IPS DF 6.9 (cell line): ENCODE measurements at places on chromosomes 1 and 21.

DNA sequence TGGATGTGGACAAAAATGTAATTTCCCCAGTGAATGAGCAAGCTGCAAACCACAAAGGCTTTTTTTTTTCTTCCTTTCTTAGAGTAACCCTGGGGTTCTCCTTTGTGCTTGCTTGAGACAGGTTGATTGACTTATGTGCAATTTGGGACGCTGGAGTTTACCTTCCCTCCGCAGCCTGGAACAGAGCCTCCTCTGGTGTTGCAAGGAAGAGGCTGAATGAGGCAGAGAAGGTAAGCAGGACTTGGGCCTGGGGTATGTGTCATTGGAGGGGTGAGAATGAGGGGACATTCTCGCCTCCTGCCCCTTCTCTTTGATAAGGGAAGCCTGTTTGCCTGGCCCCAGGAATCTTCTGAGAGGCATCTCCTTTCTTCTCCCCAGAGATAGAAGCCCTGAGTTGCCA, 49.8 kb downstream of the NFASC start:
- no peak for DNase-seq
- no peak overlapping the region for H3K4me3 ChIP-seq
- no peaks in the 10 kb centered on the region for H3K36me3 ChIP-seq
- no peak overlapping the region for H3K27ac ChIP-seq

DNA sequence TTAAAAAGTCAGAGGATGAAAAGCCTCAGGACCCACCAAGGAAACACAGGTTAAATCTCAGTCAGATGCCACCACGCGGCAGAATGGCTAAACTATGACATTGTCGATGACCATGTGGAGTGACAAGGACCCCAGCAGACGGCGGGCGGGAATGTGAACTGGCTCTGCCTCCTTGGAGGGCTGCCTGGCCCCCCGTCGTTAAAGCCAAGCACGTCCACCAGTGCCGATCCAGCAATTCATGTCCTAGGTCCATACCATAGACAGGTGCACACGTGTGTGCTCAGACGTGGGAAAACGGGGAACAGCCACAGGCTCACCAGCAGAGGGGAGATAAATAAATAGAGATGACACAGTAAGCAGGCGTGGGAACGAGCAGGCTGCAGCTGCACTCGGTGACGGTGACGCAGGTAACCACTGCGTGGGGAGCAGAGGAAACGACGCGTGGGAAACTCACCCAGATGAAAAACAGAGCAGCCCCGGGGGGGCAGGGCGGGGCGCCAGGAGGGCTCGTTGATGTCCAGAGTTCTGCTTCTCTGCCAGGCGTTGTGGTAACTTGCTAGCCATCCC, 28.3 kb upstream of the PCBP3 start:
- H3K4me1 ChIP-seq, result peaks cover 1% of the 10 kb centered on the region; the same call in 1 of the 2 replicates
- no peaks in the 10 kb centered on the region; the same call in 1 of the 2 replicates for H3K36me3 ChIP-seq

- H3K4me3 ChIP-seq, result no peak overlapping the region
- H3K27ac ChIP-seq, result no peak overlapping the region
- H3K4me1 ChIP-seq, result no peaks in the 10 kb centered on the region
- DNase-seq, result no peak
These were observed 50.9 kb upstream of the AK4 start for GRCh38 chr1:65097076-65097475.

DNA sequence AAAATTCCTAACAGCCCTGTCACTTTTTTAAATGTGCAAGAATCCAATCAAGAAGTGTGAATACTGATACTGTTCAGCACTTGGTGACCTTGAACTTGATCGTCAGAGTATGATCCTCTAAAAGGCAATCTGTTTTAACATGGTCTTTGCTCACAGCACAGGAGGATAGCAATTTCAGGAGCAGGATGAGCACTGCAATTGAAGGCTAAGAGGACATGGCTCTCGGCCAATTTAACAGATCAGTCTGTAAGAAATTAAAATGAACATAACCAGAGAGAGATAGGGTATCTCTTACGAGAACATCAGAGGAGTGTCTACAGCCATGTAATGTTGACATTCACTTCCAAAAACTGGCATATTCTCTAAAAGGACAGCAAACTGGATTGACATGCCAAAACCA, 243.1 kb downstream of the LTN1 start:
- H3K36me3 ChIP-seq, result no peaks in the 10 kb centered on the region
- H3K27me3 ChIP-seq, result no peaks in the 10 kb centered on the region
- H3K27ac ChIP-seq, result no peak overlapping the region

DNA sequence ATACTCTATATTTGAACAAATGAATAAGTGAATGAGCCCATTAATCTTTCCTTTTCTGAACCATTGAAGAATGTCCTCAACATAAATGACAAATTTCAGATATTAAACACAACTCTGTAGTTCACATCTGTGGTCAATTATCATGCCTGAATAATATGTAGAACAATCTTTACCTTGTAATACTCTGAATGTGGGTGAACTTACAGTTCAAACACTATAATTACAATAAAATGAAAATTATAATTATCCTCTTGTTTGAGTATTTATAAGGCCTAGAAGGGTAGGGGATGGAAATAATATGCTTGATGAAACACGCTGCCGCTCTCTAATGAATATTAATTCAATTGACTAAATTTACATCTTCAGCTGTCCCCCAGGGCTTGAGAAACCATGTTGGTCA, 8.7 kb upstream of the SFPQ start:
- no peak overlapping the region for H3K4me3 ChIP-seq
- H3K27me3 ChIP-seq, result no peaks in the 10 kb centered on the region
- no peak for DNase-seq
- H3K27ac ChIP-seq, result no peak overlapping the region
- no peaks in the 10 kb centered on the region for H3K36me3 ChIP-seq
- H3K4me1 ChIP-seq, result no peaks in the 10 kb centered on the region

GRCh38 chr1:47837866-47838561, 159.2 kb downstream of the TRABD2B start:
- no peak overlapping the region for H3K27ac ChIP-seq
- no peaks in the 10 kb centered on the region for H3K27me3 ChIP-seq
- no peak for DNase-seq
- H3K4me1 ChIP-seq, result peaks cover 7% of the 10 kb centered on the region
- no peak overlapping the region for H3K4me3 ChIP-seq

GRCh38 chr1:26701266-26701994, 5.6 kb downstream of the ARID1A start:
- DNase-seq, result no peak
- H3K4me1 ChIP-seq, result peaks cover 6% of the 10 kb centered on the region; the same call in 1 of the 2 replicates

DNA sequence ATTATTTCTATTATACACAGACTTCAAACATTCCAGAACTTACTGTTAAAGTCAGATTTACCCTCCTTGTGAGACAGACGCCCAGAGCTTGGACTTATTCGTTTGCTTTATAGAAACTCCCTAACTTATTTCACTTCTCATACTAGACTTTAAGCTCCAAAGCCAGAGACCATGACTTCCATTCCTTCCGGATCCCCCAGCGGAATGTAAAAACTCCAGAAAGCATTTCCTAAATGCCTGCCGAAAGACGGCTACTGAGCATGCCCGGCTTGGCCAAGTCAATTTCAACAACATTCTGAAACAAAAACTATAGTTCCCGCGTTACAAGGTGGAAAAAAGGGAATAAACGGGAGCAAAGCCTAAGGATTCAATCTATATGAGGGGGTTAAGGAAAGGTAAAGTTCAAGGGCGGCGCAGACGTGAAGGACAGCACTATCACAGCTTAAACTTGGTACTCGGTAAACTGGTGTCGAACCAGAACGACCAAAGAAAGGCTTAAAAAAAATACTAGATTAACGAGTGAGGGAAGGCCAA, 1.1 kb downstream of the USP48 start:
- H3K36me3 ChIP-seq, result no peaks in the 10 kb centered on the region
- H3K4me3 ChIP-seq, result peak overlapping the region; percentile 73; the same call in 1 of the 2 replicates
- no peaks in the 10 kb centered on the region for H3K4me1 ChIP-seq
- DNase-seq, result no peak

DNA sequence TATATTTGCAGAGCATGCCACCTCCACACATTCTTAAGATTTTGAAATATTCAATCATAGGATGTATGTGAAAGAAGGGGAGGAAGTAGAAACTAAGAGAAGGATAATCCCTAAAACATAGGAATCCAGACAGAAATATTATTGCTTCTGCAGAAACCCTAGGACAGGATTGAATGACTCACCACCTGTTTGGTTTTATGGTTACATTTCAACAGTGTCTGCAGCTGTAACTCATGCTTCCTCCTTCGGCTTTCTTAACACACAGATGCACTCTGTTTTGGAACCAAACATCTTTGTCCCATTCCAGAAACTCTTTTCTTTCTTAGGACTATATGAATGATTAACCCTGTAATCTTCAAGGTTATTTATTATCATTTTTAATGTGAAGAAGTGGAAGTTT, 20.7 kb downstream of the RGS7 start:
- no peaks in the 10 kb centered on the region for H3K27me3 ChIP-seq
- no peaks in the 10 kb centered on the region for H3K36me3 ChIP-seq
- H3K27ac ChIP-seq, result no peak overlapping the region
- H3K4me1 ChIP-seq, result no peaks in the 10 kb centered on the region

DNA sequence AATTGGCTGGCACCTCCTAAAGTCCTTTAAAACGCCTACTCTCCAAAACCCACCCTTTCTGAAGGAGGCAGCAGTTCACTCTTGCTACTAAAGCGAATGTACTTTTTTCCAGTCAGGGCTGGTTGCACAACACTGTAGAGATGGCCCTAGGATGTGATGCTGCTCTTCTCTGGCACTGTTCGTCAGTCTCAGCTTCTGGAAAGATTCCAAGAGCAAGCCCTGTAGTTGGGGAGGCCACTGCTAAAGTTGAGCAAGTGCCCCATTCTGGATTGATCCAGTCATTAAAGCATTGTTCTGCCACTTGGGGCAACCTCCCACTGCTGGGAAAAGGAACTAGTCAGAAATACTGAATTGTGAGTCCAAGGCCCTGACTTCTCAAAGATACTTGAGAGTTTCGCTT, 28.5 kb upstream of the KCNQ4 start:
- H3K27me3 ChIP-seq, result no peaks in the 10 kb centered on the region
- H3K27ac ChIP-seq, result no peak overlapping the region
- no peaks in the 10 kb centered on the region for H3K4me1 ChIP-seq
- DNase-seq, result no peak

GRCh38 chr1:24992761-24993211, 62.7 kb upstream of the RUNX3 start:
- no peak overlapping the region for H3K27ac ChIP-seq
- no peaks in the 10 kb centered on the region for H3K27me3 ChIP-seq
- no peak for DNase-seq
- no peaks in the 10 kb centered on the region for H3K4me1 ChIP-seq
- no peaks in the 10 kb centered on the region for H3K36me3 ChIP-seq

- DNase-seq, result no peak
- H3K4me3 ChIP-seq, result no peak overlapping the region
- H3K27me3 ChIP-seq, result no peaks in the 10 kb centered on the region
- H3K4me1 ChIP-seq, result peaks cover 9% of the 10 kb centered on the region
- no peaks in the 10 kb centered on the region for H3K36me3 ChIP-seq
These were observed 84.3 kb upstream of the VAV3 start for GRCh38 chr1:108049178-108049819.

GRCh38 chr1:228837817-228838716, 102.8 kb downstream of the RHOU start:
- no peak overlapping the region for H3K4me3 ChIP-seq
- no peaks in the 10 kb centered on the region; the same call in 1 of the 2 replicates for H3K4me1 ChIP-seq
- H3K27me3 ChIP-seq, result no peaks in the 10 kb centered on the region
- H3K27ac ChIP-seq, result no peak overlapping the region

GRCh38 chr1:30283199-30283962, 440.0 kb downstream of the MATN1 start:
- H3K27ac ChIP-seq, result no peak overlapping the region
- no peaks in the 10 kb centered on the region for H3K27me3 ChIP-seq
- DNase-seq, result no peak
- no peaks in the 10 kb centered on the region for H3K36me3 ChIP-seq
- no peaks in the 10 kb centered on the region for H3K4me1 ChIP-seq

DNA sequence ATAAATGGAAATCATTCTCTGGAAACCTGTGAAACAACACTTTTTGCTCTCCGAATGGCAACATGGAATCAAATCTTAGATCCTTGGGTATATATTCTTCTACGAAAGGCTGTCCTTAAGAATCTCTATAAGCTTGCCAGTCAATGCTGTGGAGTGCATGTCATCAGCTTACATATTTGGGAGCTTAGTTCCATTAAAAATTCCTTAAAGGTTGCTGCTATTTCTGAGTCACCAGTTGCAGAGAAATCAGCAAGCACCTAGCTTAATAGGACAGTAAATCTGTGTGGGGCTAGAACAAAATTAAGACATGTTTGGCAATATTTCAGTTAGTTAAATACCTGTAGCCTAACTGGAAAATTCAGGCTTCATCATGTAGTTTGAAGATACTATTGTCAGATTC, 45.7 kb downstream of the PTGFR start:
- no peaks in the 10 kb centered on the region for H3K36me3 ChIP-seq
- H3K4me1 ChIP-seq, result no peaks in the 10 kb centered on the region
- no peak overlapping the region for H3K27ac ChIP-seq
- DNase-seq, result no peak

DNA sequence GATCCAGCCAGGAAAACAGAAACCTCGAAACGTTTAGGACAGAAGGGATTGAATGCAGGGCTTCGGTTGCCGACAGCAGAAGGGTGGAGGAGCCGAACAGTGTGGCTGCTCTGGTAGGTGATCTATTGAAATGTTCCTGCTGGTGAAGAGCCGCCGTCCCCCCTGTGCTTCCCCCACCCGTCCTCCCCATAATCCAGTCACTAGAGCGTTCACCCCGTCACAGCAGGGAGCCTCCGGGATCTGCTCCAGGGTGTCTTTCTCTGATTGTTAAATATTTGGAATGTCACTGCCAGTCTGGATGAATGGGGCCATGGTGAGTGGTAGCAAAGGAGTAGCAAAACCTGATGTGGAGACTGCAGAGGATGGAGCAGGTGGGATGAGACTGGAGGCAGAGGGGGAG, 255.1 kb upstream of the CSF3R start:
- H3K4me3 ChIP-seq, result no peak overlapping the region
- no peaks in the 10 kb centered on the region for H3K36me3 ChIP-seq
- H3K27me3 ChIP-seq, result no peaks in the 10 kb centered on the region
- no peak overlapping the region for H3K27ac ChIP-seq

- H3K4me1 ChIP-seq, result 0 out of 2 replicates have a peak, but pooled peaks cover 2% of the 10 kb centered on the region
- no peak for DNase-seq
- H3K4me3 ChIP-seq, result no peak overlapping the region
- H3K27me3 ChIP-seq, result peaks cover 33% of the 10 kb centered on the region
- no peaks in the 10 kb centered on the region for H3K36me3 ChIP-seq
These were observed 9.1 kb downstream of the CDKN2C start for GRCh38 chr1:50978852-50979781.
